T-cell (primary cell): ENCODE measurements at places on chromosomes 12 and 14.
A peak's percentile ranks its signal among the peaks of the same experiment; 100 is the strongest.

GRCh38 chr14:94346841-94347240 is 23.7 kb upstream of the SERPINA6 start:
- no peak for DNase-seq
- H3K4me1 ChIP-seq: no peaks in the 10 kb centered on the region
- peak overlapping the region; percentile 60 for H3K27ac ChIP-seq
- H3K36me3 ChIP-seq: no peaks in the 10 kb centered on the region
- no peaks in the 10 kb centered on the region for H3K27me3 ChIP-seq
- H3K4me3 ChIP-seq: no peak overlapping the region

- H3K4me3 ChIP-seq: peak overlapping the region; percentile 40
- peaks cover 6% of the 10 kb centered on the region for H3K36me3 ChIP-seq
- H3K4me1 ChIP-seq: peaks cover 37% of the 10 kb centered on the region
- H3K27ac ChIP-seq: peak overlapping the region; percentile 70
- no peaks in the 10 kb centered on the region for H3K27me3 ChIP-seq
- DNase-seq: no peak
These were observed 2.1 kb downstream of the NIN start for GRCh38 chr14:50828721-50829488.

GRCh38 chr12:93087840-93088610 is 158.9 kb upstream of the EEA1 start:
- no peak overlapping the region for H3K27ac ChIP-seq
- H3K4me3 ChIP-seq: no peak overlapping the region
- no peaks in the 10 kb centered on the region for H3K27me3 ChIP-seq
- DNase-seq: no peak
- no peaks in the 10 kb centered on the region for H3K36me3 ChIP-seq
- no peaks in the 10 kb centered on the region for H3K4me1 ChIP-seq

DNA sequence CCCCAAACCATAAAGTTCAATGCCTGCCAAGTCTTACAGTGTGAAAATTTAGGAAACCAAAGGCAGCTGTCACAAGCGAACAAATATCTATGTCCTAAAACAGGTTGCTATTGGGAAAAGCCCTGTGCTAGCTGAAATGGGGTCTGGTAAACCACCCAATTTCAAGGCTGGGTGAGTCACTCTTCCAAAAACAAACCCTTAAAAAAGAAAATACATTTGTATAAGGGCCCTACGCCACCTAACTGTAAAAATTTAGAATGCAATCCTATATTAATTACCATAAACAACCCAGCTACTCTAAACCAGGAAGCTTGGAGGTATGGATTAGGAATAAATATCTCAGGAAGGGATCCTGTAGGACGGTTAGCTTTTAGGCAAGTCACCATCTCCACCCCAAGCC is 32.1 kb downstream of the PRMT8 start:
- H3K27me3 ChIP-seq: peaks cover 7% of the 10 kb centered on the region
- DNase-seq: no peak
- no peaks in the 10 kb centered on the region for H3K4me1 ChIP-seq
- no peaks in the 10 kb centered on the region for H3K36me3 ChIP-seq
- H3K27ac ChIP-seq: no peak overlapping the region
- no peak overlapping the region for H3K4me3 ChIP-seq

DNA sequence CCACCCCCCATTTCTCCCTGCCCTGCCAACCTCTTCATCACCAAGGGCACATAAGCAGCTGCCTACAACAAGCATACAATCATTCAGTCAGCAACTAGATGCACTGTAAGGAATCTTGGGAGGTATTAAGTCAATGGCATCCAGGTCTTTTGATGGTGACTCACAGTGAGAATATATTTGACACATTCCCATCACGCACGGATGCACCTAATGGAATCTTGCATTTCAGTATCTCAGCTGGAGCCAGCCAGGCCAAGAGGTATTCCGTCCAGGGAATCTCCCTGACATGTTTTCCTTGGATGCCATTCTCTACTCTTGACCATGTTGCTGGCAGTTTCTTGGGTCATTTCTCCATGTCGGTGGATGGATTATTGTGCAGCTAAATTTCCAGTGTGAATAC is 73.9 kb upstream of the CAPRIN2 start:
- H3K4me1 ChIP-seq: no peaks in the 10 kb centered on the region
- peaks cover 40% of the 10 kb centered on the region for H3K27me3 ChIP-seq
- DNase-seq: no peak
- no peak overlapping the region for H3K4me3 ChIP-seq
- no peak overlapping the region for H3K27ac ChIP-seq
- no peaks in the 10 kb centered on the region for H3K36me3 ChIP-seq

DNA sequence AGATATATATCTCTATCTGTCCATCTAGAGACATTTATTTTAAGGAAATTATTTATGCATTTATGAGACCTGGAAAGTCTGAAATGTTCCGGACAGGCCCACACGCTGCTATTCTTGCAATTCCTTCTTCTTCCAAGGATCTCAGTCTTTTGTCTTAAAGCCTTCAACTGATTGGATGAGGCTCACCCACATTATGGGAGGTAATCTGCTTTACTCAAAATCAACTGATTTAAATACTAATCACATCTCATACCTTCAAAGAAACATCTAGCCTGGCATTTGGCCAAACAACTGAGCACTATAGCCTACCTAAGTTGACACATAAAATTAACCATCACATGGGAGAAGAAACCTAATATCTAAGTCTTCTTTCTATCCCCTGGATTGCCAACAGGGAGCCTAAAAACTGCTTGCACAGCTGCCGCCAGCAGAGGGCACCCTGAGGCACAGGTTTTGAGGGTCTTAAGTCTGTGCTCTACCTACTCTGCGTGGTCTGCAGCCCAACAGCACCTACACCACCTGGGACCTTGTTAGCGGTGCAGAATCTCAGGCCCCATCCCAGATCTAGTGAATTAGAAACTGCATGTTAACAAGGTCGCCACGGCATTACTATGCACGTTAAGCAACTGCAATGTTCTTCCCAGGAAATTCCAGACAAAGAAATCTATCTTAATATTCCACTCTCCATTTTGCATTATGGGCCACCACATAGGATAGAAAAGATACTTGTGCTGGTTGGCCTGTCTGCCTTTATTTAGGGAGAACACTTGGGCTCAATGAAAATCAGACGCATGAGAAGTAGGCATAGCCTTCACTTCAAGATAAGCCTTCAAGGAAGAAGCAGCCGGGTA is 249.7 kb downstream of the FOXG1 start:
- H3K27me3 ChIP-seq: no peaks in the 10 kb centered on the region
- no peak overlapping the region for H3K27ac ChIP-seq
- DNase-seq: no peak

DNA sequence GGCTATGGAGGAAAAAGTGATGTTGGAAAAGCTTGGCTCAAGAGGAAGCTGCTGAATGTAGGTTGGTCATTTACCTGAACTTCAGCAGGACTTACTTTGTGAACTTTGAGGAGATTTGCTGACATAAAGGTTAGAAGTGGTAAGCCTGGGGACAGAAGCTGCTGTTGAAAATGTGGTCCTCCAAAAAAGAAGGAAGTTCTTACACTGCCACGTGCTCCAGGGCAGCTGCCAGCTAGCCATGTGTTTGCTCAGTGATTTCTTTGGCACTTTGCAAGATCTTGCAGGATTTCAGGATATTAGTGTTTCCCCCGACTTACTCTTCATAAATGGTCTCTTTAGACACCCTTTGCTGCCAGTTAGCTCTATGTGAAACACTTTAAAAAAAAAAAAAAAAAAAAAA is 14.8 kb upstream of the DYRK2 start:
- no peak overlapping the region for H3K4me3 ChIP-seq
- DNase-seq: no peak
- H3K36me3 ChIP-seq: no peaks in the 10 kb centered on the region

DNA sequence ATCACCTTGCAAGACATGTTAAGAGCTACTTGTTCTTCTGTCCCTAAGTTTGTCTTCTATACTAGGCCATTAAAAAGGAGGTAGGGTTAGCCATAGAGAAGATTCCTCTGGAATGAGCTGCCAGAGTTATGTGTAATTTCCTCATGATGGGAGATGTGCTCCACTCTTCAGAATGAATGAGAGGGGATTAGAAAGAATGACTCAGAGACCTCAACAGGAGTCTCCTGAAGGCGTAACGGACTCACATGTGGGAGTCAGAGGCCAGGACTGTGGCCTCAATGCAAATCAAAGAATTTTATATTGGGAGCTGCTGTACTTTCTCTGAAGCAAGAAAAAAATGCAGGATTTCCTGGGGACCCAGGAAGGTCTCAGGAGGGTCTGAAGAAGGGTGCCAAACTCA is 87.8 kb upstream of the ATXN7L3B start:
- H3K36me3 ChIP-seq: no peaks in the 10 kb centered on the region
- no peaks in the 10 kb centered on the region for H3K27me3 ChIP-seq
- H3K27ac ChIP-seq: no peak overlapping the region
- DNase-seq: no peak
- no peaks in the 10 kb centered on the region for H3K4me1 ChIP-seq

GRCh38 chr12:112149596-112149995 is 24.2 kb downstream of the TRAFD1 start:
- H3K27me3 ChIP-seq: no peaks in the 10 kb centered on the region
- DNase-seq: no peak
- no peaks in the 10 kb centered on the region for H3K4me1 ChIP-seq
- no peak overlapping the region for H3K4me3 ChIP-seq
- H3K27ac ChIP-seq: no peak overlapping the region
- peaks cover 15% of the 10 kb centered on the region for H3K36me3 ChIP-seq

GRCh38 chr14:75647640-75648039 is 13.0 kb downstream of the ERG28 start:
- H3K36me3 ChIP-seq: peaks cover 62% of the 10 kb centered on the region
- no peak overlapping the region for H3K27ac ChIP-seq
- H3K4me1 ChIP-seq: no peaks in the 10 kb centered on the region
- no peak for DNase-seq

- H3K4me3 ChIP-seq: no peak overlapping the region
- no peak overlapping the region for H3K27ac ChIP-seq
- H3K4me1 ChIP-seq: no peaks in the 10 kb centered on the region
- no peak for DNase-seq
These were observed 11.2 kb upstream of the MRPL42 start for GRCh38 chr12:93456077-93456476.

DNA sequence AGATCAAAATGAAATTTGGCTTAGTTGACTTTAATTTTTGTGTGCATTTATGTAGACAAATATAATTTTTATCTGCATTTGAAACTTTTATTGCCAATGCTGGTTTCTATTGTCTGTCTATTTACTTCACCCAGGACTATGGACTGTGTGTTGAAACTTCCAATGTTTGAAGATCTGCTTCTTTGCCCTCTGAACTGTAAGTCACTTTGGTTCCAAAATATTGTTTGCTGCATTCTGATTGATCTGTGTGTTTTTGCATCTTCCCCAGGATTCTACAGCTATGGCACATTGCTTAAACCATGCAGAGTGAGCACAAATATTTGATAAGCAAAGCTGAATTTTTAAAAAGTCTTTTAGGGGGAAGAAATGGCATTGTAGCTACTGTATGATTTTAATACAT is 131.0 kb upstream of the SOX5 start:
- DNase-seq: no peak
- no peaks in the 10 kb centered on the region for H3K4me1 ChIP-seq
- no peaks in the 10 kb centered on the region for H3K27me3 ChIP-seq
- H3K27ac ChIP-seq: no peak overlapping the region

- no peaks in the 10 kb centered on the region for H3K36me3 ChIP-seq
- no peaks in the 10 kb centered on the region for H3K4me1 ChIP-seq
- no peak overlapping the region for H3K4me3 ChIP-seq
- H3K27ac ChIP-seq: no peak overlapping the region
- H3K27me3 ChIP-seq: no peaks in the 10 kb centered on the region
These were observed 17.0 kb downstream of the NID2 start for GRCh38 chr14:52051871-52052270.

DNA sequence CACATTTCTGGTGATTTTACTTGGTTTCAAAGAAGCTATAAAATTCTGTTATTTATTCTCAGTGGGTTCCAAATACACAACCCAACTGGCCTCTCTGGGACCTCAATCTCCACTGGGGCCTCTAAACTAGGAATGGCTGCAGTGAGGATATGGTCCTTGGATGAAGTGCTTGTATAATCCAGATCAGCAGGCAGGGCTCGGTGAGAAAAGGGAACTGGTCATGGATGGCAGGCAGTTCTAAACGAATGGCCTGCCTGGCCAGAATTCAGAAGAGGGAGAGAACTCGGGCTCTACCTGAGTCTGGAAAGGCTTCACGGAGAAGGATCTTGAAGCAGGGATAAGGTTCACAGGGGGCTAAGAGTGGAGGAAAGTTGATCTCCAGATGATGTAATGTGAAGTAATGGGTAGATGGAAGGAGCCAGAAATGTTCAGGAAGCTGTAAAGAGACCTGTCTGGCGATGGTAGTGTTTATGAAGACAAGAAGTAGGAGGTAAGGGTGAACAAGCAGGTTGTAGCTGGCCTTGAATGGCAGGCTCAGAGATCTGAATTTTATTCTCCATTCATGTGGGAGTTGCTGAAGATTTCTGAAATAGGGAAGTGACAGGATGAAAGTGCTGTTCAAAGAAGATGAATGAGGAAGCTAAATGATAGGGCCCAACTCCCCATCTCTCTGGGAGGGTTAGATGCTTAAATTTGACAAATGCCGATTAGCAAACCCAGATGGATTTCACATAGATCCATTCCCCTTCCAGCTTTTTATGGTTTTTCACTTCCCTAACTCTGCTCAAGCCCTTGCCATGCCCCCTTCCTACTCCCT is 31.5 kb upstream of the ANO6 start:
- H3K4me1 ChIP-seq: no peaks in the 10 kb centered on the region
- DNase-seq: no peak
- H3K27ac ChIP-seq: no peak overlapping the region
- no peaks in the 10 kb centered on the region for H3K36me3 ChIP-seq

- H3K27ac ChIP-seq: no peak overlapping the region
- H3K4me1 ChIP-seq: no peaks in the 10 kb centered on the region
- no peak overlapping the region for H3K4me3 ChIP-seq
These were observed 142.6 kb downstream of the MIPOL1 start for GRCh38 chr14:37340353-37340752.

- H3K4me3 ChIP-seq: no peak overlapping the region
- H3K4me1 ChIP-seq: no peaks in the 10 kb centered on the region
- H3K27ac ChIP-seq: no peak overlapping the region
- no peaks in the 10 kb centered on the region for H3K36me3 ChIP-seq
- no peak for DNase-seq
These were observed 64.0 kb downstream of the FRMD6 start for GRCh38 chr14:51715742-51716141.

- no peak overlapping the region for H3K4me3 ChIP-seq
- no peak overlapping the region for H3K27ac ChIP-seq
- H3K36me3 ChIP-seq: no peaks in the 10 kb centered on the region
- no peaks in the 10 kb centered on the region for H3K27me3 ChIP-seq
- no peak for DNase-seq
These were observed 22.0 kb downstream of the AP5M1 start for GRCh38 chr14:57290751-57291150.

GRCh38 chr12:117228239-117228638 is 38.0 kb upstream of the FBXO21 start:
- H3K4me1 ChIP-seq: no peaks in the 10 kb centered on the region
- no peak overlapping the region for H3K4me3 ChIP-seq
- DNase-seq: no peak

DNA sequence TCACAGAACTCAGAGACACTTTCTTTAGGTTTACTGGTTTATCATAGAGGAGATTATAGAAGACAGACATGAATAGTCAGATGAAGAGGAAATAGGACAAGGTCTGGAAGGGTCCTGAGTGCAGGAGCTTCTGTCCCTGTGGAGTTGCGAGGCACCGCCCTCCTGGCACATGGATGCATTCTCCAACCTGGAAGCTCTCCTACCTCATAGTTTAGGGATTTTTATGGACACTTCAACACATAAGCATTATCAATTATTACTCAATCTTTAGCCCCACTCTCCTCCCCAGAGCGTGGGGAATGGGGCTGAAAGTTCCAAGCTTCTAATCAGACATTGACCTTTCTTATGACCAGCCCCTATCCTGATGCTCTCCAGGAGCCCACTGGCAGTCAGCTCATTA is 12.6 kb upstream of the KRT7 start:
- no peak overlapping the region for H3K27ac ChIP-seq
- no peaks in the 10 kb centered on the region for H3K4me1 ChIP-seq
- H3K4me3 ChIP-seq: no peak overlapping the region
- H3K27me3 ChIP-seq: peaks cover 15% of the 10 kb centered on the region
